ENCODE measurements at places on chromosomes 12 and 14. TPM values are rescaled to one million over a fixed set of nuclear protein-coding genes. Genes with fewer than 3 reads are reported as not detected.

Gene KCNA5
- not detected for total RNA-seq

Gene ESR2
- total RNA-seq = 6.6 TPM

Gene ACSM4
- not detected for total RNA-seq

Gene NFYB
- 16.5 TPM for total RNA-seq

Gene EPYC
- total RNA-seq = not detected

Gene IL26
- not detected for total RNA-seq

Gene PLCZ1
- not detected for total RNA-seq

Gene PMCH
- not detected for total RNA-seq

Gene ADAMTS20
- total RNA-seq = not detected

Gene ACAD10
- 102 TPM for total RNA-seq

Gene CLMN
- 36.3 TPM for total RNA-seq

Gene JPH4
- total RNA-seq = 0.85 TPM

Gene SLC6A12
- 7.9 TPM for total RNA-seq

Gene LRP6
- 62.3 TPM for total RNA-seq

Gene TAS2R13
- total RNA-seq = not detected

Gene GDF3
- not detected for total RNA-seq

Gene SERPINA1
- 332 TPM for total RNA-seq

Gene GRIP1
- total RNA-seq = 0.66 TPM

Gene KRT80
- total RNA-seq = not detected

Gene COCH
- 0.54 TPM for total RNA-seq

Gene TAS2R8
- total RNA-seq = not detected

Gene TSHR
- total RNA-seq = not detected

Gene PXMP2
- total RNA-seq = 98.0 TPM

Gene GLIPR1L1
- not detected for total RNA-seq

Gene GARIN6
- not detected for total RNA-seq

Gene GPR137C
- 0.18 TPM for total RNA-seq

Gene SOX5
- 4.0 TPM for total RNA-seq

Gene LRRK2
- total RNA-seq = 2.6 TPM

Gene PAH
- total RNA-seq = not detected

Gene CPNE6
- total RNA-seq = not detected

Gene NOXRED1
- not detected for total RNA-seq

Gene DENND5B
- 56.9 TPM for total RNA-seq

Gene HELB
- 10.1 TPM for total RNA-seq

Gene SPTB
- total RNA-seq = 0.94 TPM

Gene PROX2
- total RNA-seq = not detected

Gene FAIM2
- 3.4 TPM for total RNA-seq

Gene TAS2R9
- total RNA-seq = not detected

Gene DDN
- not detected for total RNA-seq

Gene MAP3K9
- 14.0 TPM for total RNA-seq

Gene CLEC9A
- total RNA-seq = 2.5 TPM

Gene TMEM233
- total RNA-seq = not detected

Gene NFE2
- not detected for total RNA-seq

Gene POTEG
- total RNA-seq = not detected

Gene RTN1
- total RNA-seq = 5.0 TPM

Gene OAS2
- total RNA-seq = 5.4 TPM

Gene CCDC197
- not detected for total RNA-seq

Gene MGST1
- 66.9 TPM for total RNA-seq

Gene SIX6
- not detected for total RNA-seq

Gene SCNN1A
- total RNA-seq = 134 TPM

Gene IRAK3
- 3.0 TPM for total RNA-seq

Data from Peyer's patch (tissue), 4 donors.